ENCODE measurements at places on chromosomes 2 and 18.

DNA sequence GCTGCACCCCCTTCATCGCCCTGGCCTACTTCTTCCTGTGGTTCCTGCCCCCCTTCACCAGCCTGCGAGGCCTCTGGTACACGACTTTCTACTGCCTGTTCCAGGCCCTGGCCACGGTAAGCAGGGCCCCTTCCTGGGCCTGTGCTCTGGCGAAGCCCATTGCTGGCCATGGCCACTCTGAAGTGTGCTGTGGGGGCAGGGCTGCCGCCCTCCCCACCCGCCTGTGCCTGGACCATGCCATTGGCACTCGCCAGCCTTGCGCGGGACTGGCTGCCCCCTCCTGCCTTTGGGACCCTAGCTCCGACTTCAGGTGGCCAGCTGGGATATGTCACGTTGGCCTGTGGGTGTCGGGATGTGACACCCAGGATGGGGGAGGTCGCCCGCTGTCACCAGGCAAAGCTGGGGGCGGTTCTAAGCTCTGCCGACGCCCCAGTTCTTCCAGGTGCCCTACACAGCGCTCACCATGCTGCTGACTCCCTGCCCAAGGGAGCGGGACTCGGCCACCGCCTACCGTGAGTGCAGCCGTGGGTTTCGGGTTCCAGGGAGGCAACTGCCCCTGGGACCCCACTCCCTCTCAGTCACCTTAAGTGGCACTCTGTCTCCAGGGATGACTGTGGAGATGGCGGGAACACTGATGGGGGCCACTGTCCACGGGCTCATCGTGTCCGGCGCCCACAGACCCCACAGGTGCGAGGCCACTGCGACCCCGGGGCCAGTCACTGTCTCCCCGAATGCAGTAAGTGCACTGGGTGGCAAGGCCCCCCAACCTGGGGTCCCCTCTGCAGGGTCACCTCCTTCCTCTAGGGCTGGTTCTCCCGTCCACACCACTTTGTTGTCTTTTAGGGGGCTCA lies 7.2 kb downstream of the MFSD2B start:
- no peak for DNase-seq

DNA sequence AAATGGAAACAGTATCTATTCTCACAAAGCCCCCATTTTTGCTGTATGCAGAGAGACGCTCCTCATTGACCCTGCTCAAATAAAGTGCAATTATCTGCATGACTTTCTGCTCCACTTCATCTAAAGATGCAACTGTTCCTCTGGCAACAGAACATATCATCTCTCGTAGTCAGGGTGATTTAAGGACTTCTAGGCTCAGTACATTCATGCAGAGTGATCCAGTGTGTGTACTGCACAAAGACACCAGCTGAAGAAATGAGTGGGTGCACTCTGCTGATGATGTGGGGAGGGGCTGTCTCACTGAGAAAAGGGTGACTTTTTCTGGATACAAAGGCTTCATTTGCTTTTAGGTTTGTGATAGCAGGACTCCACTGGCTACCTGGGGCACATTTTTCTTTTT lies 355.2 kb downstream of the GALNT13 start:
- no peak for DNase-seq

DNA sequence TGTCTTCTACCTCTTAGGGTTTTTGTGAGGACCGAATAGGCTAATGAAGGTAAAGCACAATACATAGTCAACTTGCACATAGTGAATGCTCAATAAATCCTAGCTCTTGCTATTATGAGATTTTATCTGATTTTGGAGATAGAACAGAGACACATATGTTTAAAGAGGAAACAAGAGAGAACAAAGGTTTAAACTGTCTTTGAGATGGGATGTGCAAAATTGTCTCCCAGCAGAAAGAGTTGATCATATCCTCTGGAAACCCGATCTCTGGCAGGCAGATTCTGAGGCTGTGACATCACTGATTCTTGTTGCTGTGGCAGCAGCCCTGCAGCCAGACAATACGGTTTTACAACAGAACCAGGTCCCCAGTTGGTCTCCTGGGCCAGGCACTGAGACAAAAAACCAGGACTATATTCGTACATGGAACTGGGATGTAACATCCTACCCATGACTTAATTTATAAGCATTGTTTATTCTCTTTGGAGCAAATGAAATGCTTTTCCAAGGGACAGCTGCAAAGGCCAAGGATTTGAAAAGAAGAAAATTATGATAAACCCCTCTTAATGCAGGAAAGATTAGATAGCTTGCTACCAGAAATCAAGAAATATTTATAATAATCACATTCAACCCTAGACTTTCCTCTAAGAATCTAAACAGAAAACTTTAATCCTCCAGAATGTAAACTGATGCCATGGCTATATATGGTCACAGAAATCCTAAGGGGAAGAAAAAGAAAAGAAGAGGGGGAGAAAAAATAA lies 80.2 kb downstream of the SLC8A1 start:
- DNase-seq: no peak

- DNase-seq: no peak
These were observed 81.8 kb upstream of the RBMS1 start for GRCh38 chr2:160575368-160575767.

- DNase-seq: no peak
These were observed 173.3 kb downstream of the ANKRD44 start for GRCh38 chr2:197137231-197137630.

GRCh38 chr18:48460929-48461583 lies 51.9 kb upstream of the ZBTB7C start:
- DNase-seq: no peak

- DNase-seq: no peak
These were observed 3.1 kb upstream of the MSGN1 start for GRCh38 chr2:17813010-17813741.

GRCh38 chr2:176284461-176285049 lies 15.3 kb downstream of the MTX2 start:
- no peak for DNase-seq

DNA sequence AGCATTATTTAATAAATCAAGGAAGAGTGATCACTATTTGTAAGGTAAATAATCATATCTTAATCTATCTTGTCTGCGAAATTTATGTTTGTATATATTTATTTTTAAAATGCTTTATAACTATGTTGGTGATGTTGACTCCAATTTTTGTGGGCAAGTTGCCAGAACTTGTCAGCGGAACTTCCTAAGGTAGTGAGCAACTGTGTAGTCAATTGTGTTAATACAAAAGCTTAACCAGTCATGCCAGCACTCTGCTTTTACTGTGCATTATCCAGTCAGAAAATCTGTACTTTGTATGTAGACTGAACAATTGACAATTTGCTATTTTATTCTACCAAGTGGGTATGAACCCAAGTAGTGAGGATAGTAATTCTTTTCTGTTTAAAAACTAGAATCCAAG lies 61.9 kb upstream of the RND3 start:
- DNase-seq: no peak

GRCh38 chr2:85878719-85879370 lies 9.9 kb downstream of the ST3GAL5 start:
- no peak for DNase-seq

DNA sequence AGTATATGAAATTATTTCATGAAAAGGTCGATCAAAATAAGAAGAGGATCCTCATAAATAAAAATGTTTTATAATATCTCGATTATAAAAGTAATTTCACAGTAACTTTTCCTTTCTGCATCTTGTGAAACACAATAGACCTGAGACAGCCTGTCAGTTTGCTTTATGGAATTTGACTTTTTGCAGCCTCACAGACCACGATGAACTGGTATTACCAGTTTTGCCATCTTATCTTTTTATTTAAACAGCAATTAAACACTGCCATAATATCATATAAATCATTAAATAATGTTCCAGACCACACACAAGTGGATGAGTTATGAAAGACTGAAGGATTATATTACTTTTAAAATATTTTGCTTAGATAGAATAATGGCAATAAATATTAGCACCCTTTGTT lies 10.7 kb upstream of the GALNT3 start:
- DNase-seq: no peak

- DNase-seq: no peak
These were observed 21.2 kb downstream of the TYMS start for GRCh38 chr18:678482-679182.

GRCh38 chr2:9230051-9230802 lies 23.6 kb downstream of the ASAP2 start:
- no peak for DNase-seq

DNA sequence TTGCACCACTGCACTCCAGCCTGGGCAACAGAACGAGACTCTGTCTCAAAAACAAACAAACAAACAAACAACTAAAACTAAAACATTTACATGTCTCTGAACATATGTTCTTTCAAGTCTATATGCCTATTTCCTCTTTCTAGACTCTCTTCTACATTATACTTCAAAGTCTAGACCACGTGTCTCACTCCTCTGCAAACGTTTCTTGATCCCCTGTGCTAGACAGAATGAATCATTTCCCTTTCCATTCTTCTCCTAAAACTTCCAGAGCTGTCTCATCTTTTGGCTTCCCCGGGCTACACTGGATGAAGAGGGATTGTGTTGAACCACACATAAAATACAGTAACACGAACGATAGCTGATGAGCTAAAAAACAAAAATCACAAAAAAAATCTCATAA lies 67.1 kb downstream of the BAZ2B start:
- no peak for DNase-seq

Data from SHP77 treated with DMSO at 0.1 percent for 48 hours (cell line).